ENCODE measurements at places on chromosomes 11 and 22. TPM values are rescaled to one million over a fixed set of nuclear protein-coding genes. Genes with fewer than 3 reads are reported as not detected.

Gene LRRC74B
- total RNA-seq = not detected

Gene CHRDL2
- total RNA-seq = not detected

Gene PKDREJ
- not detected for total RNA-seq

Gene FGF3
- total RNA-seq = not detected

Gene DDI1
- total RNA-seq = not detected

Gene SCGB1D2
- not detected for total RNA-seq

Gene ZC3H12C
- total RNA-seq = 15.0 TPM

Gene LMNTD2
- 0.65 TPM for total RNA-seq

Gene TNNT3
- not detected for total RNA-seq

Gene SLC22A25
- total RNA-seq = not detected

Gene PTPRCAP
- total RNA-seq = 0.30 TPM

Gene NAV2
- 4.9 TPM for total RNA-seq
